ENCODE measurements at places on chromosomes 3 and 15.

GRCh38 chr3:177652556-177653291 lies 455.4 kb upstream of the TBL1XR1 start:
- no peak for DNase-seq

GRCh38 chr3:157589211-157589610 lies 86.0 kb upstream of the VEPH1 start:
- DNase-seq, result no peak

DNA sequence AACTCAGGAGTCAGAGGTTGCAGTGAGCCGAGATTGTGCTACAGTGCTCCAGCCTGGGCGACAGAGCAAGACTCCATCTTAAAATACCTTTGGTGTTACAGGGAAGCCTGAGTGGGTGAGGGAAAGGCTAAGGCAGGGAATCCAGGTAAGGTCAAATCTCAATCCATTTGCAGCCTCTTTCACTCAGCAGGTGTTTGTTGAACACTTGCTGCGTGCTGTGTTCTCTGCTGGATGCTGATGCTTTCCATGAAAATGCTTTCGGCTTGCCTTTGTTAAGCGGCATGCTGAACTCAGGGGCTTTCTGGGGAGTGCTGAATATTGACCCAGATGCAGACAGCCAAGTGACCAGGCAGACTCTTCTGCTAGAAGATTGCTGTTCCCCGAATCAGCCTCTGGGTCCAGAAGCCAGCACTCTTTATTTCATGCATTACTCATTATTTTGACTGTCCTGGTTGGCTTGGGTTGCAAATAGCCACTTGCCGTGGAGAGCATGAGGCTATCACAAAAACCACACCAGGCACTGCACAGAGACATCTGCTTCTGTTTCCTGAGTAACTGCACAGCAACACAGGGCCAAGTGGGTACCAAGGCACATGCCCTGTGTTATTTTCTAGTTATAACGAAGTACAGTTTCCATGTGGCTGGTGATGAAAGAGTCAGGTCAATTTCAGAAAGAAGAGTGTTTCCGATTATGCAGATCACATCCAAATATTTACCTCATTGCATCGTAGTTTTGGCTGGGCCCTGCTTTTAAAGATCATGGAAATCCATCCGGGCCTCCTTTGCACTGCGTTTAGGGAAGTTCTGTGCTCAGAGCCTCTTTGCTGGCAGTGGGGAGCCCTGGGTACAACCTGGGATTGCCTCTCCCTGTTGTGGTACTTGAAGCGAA lies 88.6 kb downstream of the THSD4 start:
- DNase-seq, result no peak

DNA sequence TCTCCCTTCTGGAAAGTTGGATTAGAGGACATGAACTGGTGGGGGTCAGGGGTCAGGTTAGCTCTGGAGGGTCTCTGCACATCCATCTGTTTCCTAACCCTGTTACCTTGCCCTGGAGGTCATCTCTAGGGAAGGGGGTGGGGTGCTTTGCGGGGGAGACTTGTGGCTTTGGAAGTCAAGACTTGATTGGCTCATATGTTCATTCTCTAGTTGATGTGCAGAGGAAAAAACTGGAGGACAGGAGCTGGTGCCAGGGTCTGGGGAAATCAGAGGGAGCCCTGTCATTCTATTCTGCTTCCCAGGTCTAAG lies 42.9 kb upstream of the ROPN1 start:
- DNase-seq, result no peak

DNA sequence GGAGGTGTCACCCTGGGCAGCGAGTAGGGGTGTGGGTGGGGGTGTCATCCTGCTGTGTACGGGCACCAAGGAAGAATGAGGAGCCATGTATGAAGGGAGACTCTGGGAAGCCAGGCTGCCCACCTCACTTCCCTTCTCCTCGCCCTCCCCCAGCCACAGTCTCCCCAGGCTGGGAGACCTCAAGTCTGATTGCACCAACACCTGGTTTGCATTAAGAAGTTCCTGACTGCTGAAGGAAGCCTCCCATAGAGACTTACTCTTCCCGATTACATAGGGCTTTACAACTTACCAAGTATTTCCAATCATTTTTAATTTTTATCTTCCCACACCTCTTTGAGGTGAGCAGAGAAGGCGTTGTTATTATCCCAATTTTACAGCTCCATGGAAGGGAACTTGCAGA lies 29.5 kb upstream of the SMAD3 start:
- no peak for DNase-seq

DNA sequence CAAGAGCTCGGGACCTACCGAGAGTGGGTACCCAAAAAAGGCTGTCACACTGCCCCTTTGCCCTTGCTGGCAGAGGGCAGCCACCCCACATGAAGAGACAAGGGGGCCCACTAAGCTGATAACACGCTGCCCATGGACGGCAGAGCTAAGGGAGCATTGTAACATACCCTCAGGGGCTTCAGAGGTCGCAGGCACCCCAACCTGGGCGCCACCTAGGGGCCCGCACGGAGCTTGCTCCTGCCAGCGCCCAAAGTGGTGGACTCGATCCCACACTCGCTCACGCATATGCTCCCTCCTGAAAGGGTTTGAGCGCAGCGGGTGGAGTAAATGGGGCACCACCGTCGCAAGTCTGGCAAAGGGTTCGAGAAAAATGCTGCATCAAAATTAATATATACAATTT lies 975.4 kb downstream of the ZPLD1 start:
- no peak for DNase-seq

- no peak for DNase-seq
These were observed 591 bp downstream of the PROK2 start for GRCh38 chr3:71784201-71784913.

DNA sequence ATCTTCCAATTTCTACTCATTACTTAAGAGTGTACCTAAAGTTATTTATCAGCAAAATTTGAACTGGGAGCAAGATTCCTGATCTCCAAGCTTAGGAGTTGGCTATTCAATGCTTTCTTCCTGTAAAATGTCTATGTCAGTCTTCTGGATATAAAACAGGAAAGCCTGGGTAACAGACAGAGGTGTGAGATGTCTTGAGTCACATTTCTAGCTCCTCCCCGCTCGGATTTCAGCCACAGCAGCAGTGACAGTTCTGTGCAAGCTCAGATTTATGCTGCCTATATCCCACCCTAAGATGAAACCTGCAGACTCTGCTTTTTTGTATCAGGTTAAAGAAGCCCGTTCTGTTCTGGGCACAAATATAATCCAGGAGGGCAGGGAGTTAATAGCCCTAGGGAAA lies 2.1 kb upstream of the ARMC8 start:
- no peak for DNase-seq

GRCh38 chr3:168545591-168545990 lies 449.9 kb upstream of the GOLIM4 start:
- no peak for DNase-seq

- DNase-seq, result no peak
These were observed 12.0 kb downstream of the EXOSC7 start for GRCh38 chr3:44988073-44988472.

- peak; percentile 80 for DNase-seq
These were observed 140.6 kb downstream of the RBPMS2 start for GRCh38 chr15:64634576-64635498.

DNA sequence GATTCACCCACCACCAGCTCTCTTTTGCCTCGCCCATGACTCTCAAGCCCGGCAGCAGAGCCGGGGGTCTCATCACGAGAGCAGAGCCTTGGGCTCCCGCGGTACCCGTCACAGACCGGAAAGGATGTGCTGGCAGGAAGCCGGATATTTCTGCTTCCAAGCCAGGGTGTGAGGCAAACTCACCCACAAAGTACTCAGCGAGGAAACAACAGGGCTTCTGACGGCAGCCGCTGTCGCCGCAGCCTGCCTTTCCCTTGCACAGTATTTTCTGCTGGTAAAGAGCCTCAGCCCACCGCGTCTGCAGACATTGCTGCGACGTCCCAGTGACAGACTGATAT lies 119.9 kb downstream of the NSMCE3 start:
- DNase-seq, result no peak

DNA sequence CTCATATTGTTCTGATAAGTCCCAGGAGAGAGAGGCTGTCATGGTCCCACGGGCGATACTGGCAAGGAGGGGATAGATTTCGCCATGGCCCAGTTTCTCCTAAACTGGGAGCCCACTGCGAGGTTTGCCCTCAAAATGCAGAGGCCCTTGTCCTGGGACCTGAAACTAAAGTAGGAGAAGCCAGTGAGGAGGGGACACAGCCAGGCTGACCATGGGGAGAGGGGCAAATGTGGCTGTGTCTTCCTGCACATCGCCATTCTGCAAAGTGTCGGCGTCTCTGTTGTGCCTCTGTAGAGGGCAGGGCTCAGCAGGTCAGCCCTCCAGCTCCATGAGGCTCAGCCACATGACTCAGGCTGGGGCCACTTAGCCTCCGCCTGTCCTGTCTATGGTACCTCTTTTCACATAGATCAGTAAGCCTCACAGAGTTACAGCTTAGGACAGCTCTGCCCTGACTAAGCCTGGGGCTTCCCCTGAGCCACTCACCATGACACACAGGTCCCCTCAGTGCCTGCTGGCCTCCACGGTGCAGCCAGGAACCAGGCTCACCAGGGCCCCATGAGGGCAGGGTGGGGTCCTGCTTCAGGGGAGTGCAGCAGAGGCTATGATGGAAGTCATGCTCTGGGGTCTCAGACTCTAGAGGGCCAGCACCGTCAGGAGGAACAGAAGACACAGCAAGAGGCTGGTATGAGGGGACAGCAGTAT lies 28.6 kb upstream of the PLXNA1 start:
- no peak for DNase-seq

- no peak for DNase-seq
These were observed 314.5 kb downstream of the TLE3 start for GRCh38 chr15:69783211-69783610.

GRCh38 chr3:196193736-196194541 lies 17.3 kb downstream of the ZDHHC19 start:
- DNase-seq, result no peak

GRCh38 chr15:90552929-90553211 lies 23.1 kb downstream of the CRTC3 start:
- no peak for DNase-seq

DNA sequence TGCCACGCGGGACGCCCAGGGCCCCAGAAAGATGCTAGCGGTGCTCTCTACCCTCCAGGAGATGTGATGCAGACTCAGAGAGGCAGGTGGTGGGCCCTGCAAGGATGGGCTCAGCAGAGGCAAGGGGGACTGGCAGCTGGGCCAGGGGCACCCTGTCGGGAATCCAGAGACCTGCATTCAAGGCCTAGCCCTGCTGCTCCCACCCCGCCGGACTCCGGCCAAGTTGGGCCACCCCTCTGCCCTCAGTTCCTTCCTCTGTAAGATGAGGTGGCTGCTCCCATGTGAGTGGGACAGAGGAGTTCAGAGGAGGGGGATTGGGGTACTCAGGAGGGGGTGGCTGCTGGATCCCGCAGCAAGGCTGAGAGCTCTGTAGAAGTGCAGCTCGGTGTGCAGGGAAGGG lies 116.3 kb downstream of the TMEM266 start:
- DNase-seq, result no peak

DNA sequence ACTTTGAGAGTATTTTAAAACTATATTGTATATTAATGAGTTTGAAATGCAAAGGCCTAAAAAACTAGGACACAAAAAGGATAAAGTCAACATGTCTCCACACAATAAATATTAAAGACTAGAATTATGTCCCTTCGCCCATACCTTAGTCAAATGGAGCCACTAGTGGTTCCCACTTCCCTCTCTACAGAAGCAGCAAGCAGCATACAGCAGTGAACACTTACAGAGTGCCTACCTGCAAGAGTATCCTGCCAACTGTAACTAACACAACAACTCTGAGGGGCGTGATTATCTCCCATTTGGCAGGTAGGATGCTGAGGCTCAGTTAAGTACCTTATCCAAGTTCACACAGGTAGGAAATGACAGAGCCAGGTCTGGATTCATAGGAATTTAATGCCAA lies 17.2 kb downstream of the DYNC1LI1 start:
- no peak for DNase-seq

GRCh38 chr3:131699001-131699400 lies 196.2 kb upstream of the MRPL3 start:
- no peak for DNase-seq

DNA sequence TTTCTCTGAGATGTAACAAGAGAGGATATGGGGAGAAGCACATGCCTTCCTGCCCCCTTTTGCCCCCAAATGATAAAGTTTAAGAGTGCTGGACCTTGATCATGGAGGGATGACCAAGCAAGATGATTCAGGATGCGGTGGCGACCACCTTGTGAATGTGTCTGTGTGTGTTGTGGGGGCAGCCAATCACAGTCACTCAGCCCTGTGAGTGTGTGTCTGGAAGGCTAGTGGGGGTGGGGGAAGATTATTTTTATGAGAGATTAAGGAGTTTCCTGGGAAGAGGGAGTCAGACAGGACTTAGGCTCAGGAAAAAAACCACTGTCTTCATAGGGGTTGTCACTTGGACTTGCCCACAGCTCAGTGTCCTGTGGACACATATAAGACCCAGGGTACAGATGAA lies 57.8 kb upstream of the KY start:
- DNase-seq, result no peak

DNA sequence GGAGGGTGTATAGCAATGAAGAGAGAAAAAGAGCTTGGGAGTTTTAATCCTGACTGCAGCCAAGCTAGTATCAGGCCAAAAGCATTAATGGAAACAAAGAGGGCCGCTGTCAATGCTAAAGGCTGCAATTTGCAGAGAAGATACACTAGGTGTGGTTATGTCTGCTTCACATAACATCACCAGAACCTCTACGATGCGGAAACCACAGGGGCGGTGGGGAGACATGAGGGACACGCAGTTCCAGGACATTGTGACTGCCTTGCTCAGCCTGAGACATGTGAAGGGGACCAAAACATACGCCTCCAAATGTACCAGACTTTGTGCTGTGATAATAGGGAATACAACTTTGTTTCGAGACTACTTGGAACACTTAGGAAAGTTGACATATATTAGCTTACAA lies 88.4 kb downstream of the APBA2 start:
- DNase-seq, result no peak

DNA sequence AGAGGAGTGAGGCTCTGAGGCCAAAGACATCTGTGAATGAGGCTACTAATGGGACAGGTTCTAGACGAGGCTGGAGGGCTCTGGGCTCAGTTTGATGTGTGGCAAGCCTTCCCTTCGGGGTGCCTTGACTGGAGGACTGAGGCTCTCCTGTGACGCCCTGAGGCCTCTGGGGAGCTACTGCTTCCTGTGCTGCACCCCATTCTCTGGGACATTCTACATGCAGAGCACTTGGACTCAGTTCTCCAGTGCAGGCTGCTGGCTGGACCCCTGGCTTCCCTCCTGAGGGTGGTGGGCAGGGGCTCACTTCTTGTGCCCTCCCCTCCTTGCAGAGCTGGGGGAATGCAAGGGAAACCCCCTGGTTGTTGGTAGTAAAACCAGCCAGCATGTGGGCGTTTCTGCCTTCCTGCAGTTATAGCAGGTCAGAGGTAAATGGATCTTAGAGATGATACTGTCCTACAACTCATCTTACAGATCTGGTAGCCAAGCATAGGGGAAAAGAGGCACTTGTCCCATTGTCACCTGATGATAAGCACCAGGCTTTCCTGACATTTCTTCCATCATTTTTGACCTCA lies 133.3 kb downstream of the CHDH start:
- no peak for DNase-seq

GRCh38 chr15:59372352-59373211 lies at the start of gene MYO1E:
TSS of gene MYO1E (minus strand) at chr15:59372871. CDS start at chr15:59372500, 371 bp downstream.
- DNase-seq, result peak; percentile 32

DNA sequence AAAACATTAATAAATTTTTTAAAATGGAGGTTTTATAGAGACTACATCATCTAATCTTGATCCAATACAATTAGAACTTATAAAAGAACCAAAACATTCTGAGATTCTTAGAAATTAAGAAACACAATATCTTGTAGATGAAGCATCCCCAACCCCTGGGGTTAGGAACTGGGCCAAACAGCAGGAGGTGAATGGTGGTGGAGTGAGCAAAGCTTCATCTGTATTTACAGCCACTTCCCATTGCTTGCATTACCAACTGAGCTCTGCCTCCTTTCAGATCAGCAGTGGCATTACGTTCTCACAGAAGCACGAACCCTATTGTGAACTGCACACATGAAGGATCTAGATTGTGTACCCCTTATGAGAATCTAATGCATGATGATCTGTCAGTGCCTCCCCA lies 36.3 kb downstream of the KNL1 start:
- no peak for DNase-seq
